HCT116 (cell line): ENCODE measurements at places on chromosomes 5 and 9.

GRCh38 chr5:78886341-78887230, 98.5 kb downstream of the ARSB start:
- H3K27ac ChIP-seq = no peak overlapping the region
- H3K4me3 ChIP-seq = no peak overlapping the region
- no peaks in the 10 kb centered on the region for H3K36me3 ChIP-seq
- peaks cover 5% of the 10 kb centered on the region for H3K4me1 ChIP-seq
- no peak for DNase-seq

DNA sequence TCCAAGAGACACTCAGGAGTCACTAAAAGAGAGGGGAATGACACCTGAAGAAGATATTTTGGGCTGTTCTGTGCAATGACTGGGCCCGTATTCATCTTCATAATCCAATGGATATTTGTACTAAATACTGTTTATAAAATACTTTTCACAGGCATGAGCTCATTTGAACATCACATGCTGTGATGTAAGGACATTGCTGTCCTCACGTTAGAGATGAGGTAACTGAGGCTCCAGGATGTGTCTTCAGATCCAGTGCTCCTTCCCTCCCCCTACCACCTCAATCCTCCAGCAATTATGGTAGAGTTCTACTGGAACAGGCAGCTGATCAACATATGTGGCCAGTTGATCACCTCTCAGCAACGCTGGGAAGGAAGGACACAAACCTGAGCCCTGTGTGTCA, 139.4 kb upstream of the OSMR start:
- no peaks in the 10 kb centered on the region for H3K4me1 ChIP-seq
- H3K36me3 ChIP-seq = no peaks in the 10 kb centered on the region
- no peak overlapping the region for H3K27ac ChIP-seq
- H3K4me3 ChIP-seq = no peak overlapping the region
- no peak for DNase-seq

DNA sequence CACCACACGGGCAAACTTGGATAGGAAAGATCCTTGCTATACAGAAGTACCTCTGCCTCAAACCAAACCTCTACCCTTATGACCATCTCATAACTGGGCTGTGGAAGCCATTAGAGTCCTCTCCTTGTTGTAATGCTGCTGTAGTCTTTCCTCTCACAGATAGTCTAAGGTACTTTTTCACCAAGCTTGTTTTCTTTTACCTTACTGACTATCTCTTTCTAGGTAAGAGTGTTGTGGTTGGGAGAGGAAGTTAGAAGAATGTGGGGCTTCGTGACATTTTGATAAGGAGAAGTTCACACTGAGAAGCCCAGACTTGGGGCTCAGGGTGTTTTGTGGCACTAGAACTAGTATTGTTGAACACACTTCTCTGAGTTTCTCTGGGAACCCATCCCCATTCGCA, 8.9 kb downstream of the CFAP95 start:
- H3K27me3 ChIP-seq = no peaks in the 10 kb centered on the region
- no peak overlapping the region for H3K27ac ChIP-seq
- no peak for DNase-seq
- H3K36me3 ChIP-seq = no peaks in the 10 kb centered on the region
- no peak overlapping the region for H3K4me3 ChIP-seq

- no peak overlapping the region for H3K27ac ChIP-seq
- DNase-seq = no peak
- no peaks in the 10 kb centered on the region for H3K4me1 ChIP-seq
- no peaks in the 10 kb centered on the region for H3K36me3 ChIP-seq
- no peak overlapping the region for H3K4me3 ChIP-seq
Measured at GRCh38 chr5:135547590-135548254, 12.0 kb upstream of the NEUROG1 start.

- no peak overlapping the region for H3K4me3 ChIP-seq
- H3K36me3 ChIP-seq = no peaks in the 10 kb centered on the region
- H3K27ac ChIP-seq = no peak overlapping the region
Measured at GRCh38 chr5:126107381-126107780, 315.8 kb upstream of the GRAMD2B start.

GRCh38 chr9:33162721-33163311, 4.3 kb downstream of the B4GALT1 start:
- peaks cover 90% of the 10 kb centered on the region for H3K4me1 ChIP-seq
- H3K27me3 ChIP-seq = no peaks in the 10 kb centered on the region
- DNase-seq = no peak
- no peaks in the 10 kb centered on the region for H3K36me3 ChIP-seq
- peak overlapping the region; percentile 87; the same call in 1 of the 2 replicates for H3K27ac ChIP-seq

DNA sequence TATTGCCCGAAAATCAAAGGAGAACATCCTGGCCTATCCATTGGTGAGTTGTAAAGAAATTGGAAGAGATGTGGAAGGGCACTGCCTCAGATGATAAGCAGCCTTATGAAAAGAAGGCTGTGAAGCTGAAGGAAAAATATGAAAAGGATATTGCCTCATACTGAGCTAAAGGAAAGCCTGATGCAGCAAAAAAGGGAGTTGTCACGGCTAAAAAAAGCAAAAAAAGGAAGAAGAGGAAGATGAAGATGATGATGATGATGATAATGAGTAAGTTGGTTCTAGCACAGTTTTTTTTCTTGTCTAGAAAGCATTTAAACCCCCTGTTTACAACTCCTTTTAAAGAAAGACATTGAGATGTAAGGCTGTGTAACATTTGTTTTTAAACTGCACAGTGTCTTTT, 59.8 kb upstream of the ZBED3 start:
- no peak overlapping the region for H3K4me3 ChIP-seq
- no peak overlapping the region for H3K27ac ChIP-seq
- H3K4me1 ChIP-seq = peaks cover 7% of the 10 kb centered on the region; the same call in 1 of the 2 replicates
- DNase-seq = no peak
- H3K27me3 ChIP-seq = no peaks in the 10 kb centered on the region

- no peaks in the 10 kb centered on the region for H3K36me3 ChIP-seq
- no peak overlapping the region for H3K4me3 ChIP-seq
Measured at GRCh38 chr9:76817489-76817888, 53.3 kb downstream of the PCA3 start.

DNA sequence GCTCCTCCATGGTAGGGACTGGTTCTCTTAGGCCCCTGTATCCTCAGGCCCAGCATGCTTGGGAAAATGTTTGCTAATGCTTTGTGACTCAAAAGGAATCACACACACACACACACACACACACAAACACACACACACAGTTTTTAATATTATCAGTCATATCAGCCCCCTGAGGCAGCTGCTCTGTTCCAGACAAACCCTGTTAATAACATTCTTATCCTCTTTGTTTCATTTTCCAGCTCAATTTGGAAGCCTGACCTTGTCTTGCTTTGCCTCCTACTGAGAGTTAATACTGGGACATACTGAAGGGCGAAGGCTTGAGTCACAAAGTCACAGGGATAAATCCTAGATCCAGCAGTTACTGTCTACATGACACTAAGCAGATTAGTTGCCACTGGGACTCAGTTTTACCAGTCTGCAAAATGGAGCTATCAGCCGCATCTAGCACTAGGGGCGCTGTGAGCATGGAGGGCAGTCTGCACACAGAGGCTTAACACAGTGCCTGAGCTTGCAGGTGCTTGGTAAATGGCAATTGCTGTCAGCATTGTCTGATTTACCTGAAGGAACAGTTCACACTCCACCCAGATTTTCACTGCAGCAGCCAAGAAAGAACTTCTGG, 37.1 kb upstream of the KCNMB1 start:
- no peak for DNase-seq
- H3K4me3 ChIP-seq = no peak overlapping the region
- peaks cover 35% of the 10 kb centered on the region for H3K27me3 ChIP-seq

DNA sequence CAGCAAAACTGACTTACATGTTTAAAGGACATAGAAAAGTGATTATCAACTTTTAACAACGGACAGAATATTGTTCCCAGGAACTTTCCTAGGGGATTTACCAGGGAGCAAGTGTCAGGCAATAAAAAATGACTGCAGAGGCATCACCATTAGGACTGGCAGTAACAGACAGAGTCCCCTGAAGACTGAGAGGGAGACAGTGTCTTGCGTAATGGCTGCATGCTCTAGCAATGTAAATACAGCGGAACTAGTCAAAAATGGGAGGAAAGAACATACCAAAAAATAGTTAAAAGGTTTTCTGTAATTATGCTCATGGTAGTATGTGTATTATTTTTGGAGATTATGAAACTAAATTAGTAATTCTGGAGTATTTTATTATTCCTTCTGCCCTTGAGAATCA, 181.8 kb downstream of the CRB2 start:
- H3K36me3 ChIP-seq = no peaks in the 10 kb centered on the region
- no peaks in the 10 kb centered on the region for H3K4me1 ChIP-seq
- DNase-seq = no peak
- no peaks in the 10 kb centered on the region for H3K27me3 ChIP-seq
- no peak overlapping the region for H3K4me3 ChIP-seq

GRCh38 chr5:9222054-9222976, 323.6 kb downstream of the SEMA5A start:
- DNase-seq = no peak
- H3K4me1 ChIP-seq = no peaks in the 10 kb centered on the region
- no peaks in the 10 kb centered on the region for H3K27me3 ChIP-seq
- H3K36me3 ChIP-seq = no peaks in the 10 kb centered on the region

- no peaks in the 10 kb centered on the region for H3K27me3 ChIP-seq
- no peak for DNase-seq
- H3K27ac ChIP-seq = no peak overlapping the region
- no peaks in the 10 kb centered on the region for H3K4me1 ChIP-seq
- H3K4me3 ChIP-seq = no peak overlapping the region
Measured at GRCh38 chr9:16322849-16323248, 547.6 kb downstream of the BNC2 start.

DNA sequence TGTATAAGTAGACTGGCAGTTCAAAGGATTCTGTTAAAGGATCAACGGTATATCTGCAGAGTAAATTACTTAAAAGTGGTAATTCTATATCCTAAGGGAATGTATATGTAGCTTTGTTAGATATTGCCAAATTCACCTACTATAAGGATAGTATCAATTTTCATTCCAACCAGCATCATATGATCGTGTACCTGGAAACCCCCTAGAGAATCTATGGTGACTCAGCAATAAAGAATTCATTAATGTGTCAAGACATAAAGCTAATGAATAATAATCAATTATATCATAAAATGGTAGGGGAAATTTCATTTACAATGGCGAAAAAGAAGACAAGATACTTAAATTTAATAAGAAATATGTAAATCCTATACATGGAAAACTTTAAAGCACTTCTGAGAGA, 234.1 kb upstream of the ACTBL2 start:
- H3K27me3 ChIP-seq = no peaks in the 10 kb centered on the region
- no peak overlapping the region for H3K4me3 ChIP-seq
- no peaks in the 10 kb centered on the region for H3K4me1 ChIP-seq
- no peak for DNase-seq

GRCh38 chr5:35694481-35694880, 76.8 kb downstream of the SPEF2 start:
- H3K4me1 ChIP-seq = no peaks in the 10 kb centered on the region
- DNase-seq = no peak
- H3K27me3 ChIP-seq = no peaks in the 10 kb centered on the region
- no peak overlapping the region for H3K27ac ChIP-seq
- no peaks in the 10 kb centered on the region for H3K36me3 ChIP-seq

GRCh38 chr5:109334056-109334455, 75.7 kb downstream of the PJA2 start:
- no peak overlapping the region for H3K4me3 ChIP-seq
- H3K27ac ChIP-seq = no peak overlapping the region
- no peaks in the 10 kb centered on the region for H3K36me3 ChIP-seq
- DNase-seq = no peak
- no peaks in the 10 kb centered on the region for H3K4me1 ChIP-seq

- no peak overlapping the region for H3K4me3 ChIP-seq
- no peak for DNase-seq
- H3K36me3 ChIP-seq = no peaks in the 10 kb centered on the region
Measured at GRCh38 chr5:167248257-167248656, 1043.2 kb upstream of the WWC1 start.

DNA sequence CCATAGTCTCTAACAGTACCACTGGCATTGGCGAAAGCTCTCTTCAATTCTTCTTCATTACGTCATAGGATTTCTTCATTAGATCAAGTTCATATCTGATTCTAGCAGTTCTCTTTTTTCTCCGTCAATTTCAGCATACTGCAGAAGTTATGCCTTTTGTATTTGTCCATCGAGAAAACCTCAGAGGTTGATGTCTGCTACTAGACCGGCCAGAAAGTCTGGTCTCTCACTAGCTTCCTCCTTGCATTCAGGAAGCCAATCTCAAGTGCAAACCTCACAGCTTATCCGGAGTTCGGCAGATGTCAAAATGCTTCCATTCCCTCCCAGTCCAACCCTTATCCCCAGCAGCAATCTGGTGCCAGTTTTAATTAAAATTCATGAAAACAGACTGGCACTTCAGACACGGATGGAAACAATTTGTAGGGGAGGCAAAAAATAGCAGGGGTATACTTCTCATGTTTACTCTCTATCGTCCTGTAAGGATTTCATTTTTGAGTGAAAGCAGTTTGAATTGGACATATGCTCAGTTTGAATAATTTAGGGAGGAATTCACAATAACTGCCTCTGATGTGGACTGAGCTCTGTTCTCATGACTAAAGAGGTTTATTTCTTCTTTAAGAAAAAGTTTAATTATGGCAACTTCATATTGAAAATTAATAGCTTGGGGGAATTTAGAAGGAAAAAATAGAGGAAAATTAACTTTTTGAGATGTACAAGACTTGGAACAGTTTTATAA, 56.4 kb upstream of the TMC1 start:
- DNase-seq = no peak
- H3K27ac ChIP-seq = no peak overlapping the region
- no peak overlapping the region for H3K4me3 ChIP-seq
- H3K36me3 ChIP-seq = no peaks in the 10 kb centered on the region

DNA sequence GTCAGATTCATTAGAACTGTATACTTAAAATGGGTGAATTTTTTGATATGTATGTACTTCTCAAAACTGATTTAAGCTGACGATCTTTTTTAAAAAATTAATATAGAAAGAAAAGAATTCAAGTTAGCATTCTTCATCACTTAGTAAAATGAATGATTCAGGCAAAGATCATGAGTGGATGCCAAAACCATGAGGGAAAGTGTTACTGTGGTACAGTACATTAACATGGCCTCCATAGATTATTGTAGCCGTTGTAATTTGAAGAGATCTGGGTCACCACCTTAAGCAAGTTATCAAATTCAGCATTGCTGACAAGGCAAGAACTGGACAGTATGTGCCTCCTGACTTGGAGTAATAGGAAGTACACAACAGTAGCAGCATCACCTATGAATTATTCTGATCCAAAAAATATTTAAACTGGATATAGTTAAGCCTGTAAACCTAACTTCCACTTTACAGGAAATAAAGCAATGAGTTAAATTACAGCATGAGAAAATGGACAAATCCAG, 29.7 kb downstream of the C9orf85 start:
- H3K36me3 ChIP-seq = no peaks in the 10 kb centered on the region
- no peaks in the 10 kb centered on the region for H3K4me1 ChIP-seq
- no peaks in the 10 kb centered on the region for H3K27me3 ChIP-seq
- H3K4me3 ChIP-seq = no peak overlapping the region

- no peak overlapping the region for H3K27ac ChIP-seq
- H3K27me3 ChIP-seq = no peaks in the 10 kb centered on the region
- no peak overlapping the region for H3K4me3 ChIP-seq
- no peak for DNase-seq
Measured at GRCh38 chr5:43609752-43610151, 6.8 kb downstream of the NNT start.
